Osteoblast (primary cell): ENCODE measurements at places on chromosomes 5 and 9. TPM values are rescaled to one million over a fixed set of nuclear protein-coding genes. Genes with fewer than 3 reads are reported as not detected.

The AGXT2 gene
- total RNA-seq, result not detected in 2 replicates

The ACTBL2 gene
- not detected in 2 replicates for total RNA-seq

The SHISAL2B gene
- total RNA-seq, result not detected in 2 replicates

The PRR16 gene
- 30.4 and 36.2 TPM in 2 replicates for total RNA-seq

The SPATA31C1 gene
- total RNA-seq, result not detected in 2 replicates

The CDC25C gene
- total RNA-seq, result 1.8 TPM in 2 replicates

The ROPN1L gene
- 0.59 and 0.72 TPM in 2 replicates for total RNA-seq

The ATP10B gene
- total RNA-seq, result not detected in 2 replicates

The SPARC gene
- 4,046 and 4,600 TPM in 2 replicates for total RNA-seq

The RANBP6 gene
- 19.7 and 19.9 TPM in 2 replicates for total RNA-seq

The QRFP gene
- total RNA-seq, result not detected in 2 replicates

The PDE8B gene
- total RNA-seq, result under 0.01 TPM in 2 replicates

The SYNPO gene
- 2.7 and 4.0 TPM in 2 replicates for total RNA-seq

The SPINK7 gene
- total RNA-seq, result not detected in 2 replicates

The SV2C gene
- total RNA-seq, result not detected in 2 replicates
